ENCODE measurements at places on chromosomes 12 and 14.

GRCh38 chr12:59020073-59020946 is 100.0 kb upstream of the LRIG3 start:
- no peak for DNase-seq

DNA sequence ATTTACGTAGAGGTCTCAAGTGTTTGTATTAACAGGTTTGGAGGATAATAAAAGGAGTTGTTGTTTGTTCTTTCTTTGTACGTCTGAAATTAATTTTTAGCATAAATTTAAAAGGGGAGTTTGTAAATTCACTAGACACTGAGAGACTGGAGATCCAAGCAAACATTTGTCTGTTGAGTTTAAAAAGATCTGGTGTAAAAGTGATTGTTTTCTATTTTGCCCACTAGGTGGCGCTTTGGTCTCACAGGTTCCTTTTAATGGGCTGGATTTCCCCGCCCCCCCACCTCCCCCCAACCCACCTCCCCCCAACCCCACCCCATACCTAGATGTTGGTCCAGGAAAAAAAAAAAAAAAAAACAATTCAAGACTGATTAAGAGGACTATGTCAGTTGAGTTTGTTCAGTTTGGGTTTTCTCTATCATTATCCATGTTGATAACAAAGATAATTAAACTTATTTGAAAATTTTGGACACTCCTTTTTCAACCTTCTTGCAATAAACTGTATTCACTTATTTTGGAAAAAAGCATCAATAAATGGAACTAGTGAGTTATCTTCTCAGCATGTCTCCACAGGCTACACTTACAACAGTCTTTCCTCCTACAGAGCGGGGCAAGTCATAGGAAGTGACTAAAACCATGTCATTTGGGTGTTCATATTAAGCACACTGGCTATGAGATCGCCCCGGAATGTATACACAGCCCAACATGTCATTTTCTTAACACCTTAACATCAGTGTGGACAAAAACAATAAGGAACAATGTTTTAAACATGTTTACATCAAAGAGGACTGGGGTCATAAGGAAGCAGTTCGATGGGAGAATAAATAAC is 841.1 kb downstream of the NRXN3 start:
- DNase-seq: peak; percentile 81

- no peak for DNase-seq
These were observed 211.6 kb downstream of the SLC6A15 start for GRCh38 chr12:84701041-84701440.

- DNase-seq: peak; percentile 93
These were observed 5.4 kb upstream of the RIC8B start for GRCh38 chr12:106769078-106769477.

DNA sequence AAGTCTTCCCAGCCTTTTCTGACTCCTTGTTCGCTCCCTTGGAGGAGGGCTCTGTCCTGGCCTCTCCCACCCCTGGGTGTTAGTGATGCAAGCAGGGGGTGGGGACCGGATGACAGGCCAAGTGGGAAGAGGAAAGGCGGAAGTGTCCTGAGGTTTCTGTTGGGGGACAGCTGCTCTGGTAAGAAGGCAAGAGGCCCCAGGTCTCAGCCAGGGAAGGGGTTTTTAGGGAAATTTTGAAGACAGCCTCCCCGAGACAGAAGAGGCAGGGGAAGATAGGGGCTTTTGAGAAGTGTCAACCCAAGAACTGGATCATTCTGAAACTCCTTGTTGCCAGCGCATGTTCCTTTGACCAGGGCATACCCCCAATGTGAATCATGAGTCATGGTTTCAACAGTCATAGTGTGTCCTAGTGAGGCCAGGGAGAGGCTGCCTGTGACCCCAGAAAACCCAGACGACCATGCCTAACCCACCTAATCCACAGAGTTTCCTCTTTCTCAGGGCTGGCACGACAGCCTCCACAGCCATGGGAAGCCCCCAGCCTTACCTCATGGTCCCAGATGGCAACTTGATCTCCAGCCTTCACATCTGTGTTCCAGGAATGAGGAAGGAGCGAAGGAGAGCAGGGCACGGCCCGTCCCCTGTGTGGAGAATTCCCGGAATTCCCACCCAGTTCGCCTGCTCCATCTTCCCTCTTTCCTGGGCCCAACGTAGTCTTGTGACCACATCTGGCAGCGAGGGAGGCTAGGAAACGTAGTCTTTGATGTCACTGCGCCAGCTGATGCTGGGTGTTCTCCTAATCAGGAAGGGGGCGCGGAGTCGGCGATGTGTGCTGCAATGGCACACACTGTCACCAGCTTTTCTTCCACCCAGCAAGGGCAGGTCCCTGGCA is 4.9 kb upstream of the GPR132 start:
- peak; percentile 70 for DNase-seq

DNA sequence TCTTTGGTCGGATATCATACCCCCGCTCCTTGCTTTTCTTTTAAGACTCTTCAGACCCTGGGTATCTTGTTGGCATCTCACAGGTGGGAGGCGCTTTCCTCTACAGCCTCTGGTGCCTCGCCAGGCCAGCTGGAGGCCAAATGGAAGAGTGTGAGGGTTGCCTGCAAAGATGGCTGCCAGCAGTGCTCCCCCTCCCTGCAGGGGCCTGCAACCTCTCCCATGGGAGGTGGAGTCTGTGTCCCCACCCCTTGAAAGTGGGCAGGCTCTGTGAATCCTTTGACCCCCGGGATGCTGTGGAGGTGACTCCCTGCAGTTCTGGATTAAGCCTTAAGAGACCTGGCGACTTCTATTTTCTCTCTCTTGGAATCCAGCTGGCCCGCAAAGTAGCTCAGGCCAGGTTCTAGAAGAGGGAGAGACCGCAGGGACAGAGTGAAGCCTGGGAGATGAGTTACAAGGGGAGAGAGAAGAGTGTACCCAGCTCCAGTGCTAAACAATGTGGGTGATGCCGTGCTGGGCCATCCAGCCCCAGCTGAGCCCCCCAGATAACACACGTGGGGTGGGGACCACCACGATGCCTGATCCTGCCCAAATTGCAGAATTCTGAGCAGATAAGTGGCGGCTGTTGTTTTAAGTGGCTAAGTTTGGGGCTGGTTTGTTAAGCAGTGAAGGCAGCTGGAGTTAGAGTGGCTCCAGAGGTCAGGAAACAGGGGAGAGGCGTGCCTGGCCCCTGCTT is 37.9 kb upstream of the NCOR2 start:
- no peak for DNase-seq

DNA sequence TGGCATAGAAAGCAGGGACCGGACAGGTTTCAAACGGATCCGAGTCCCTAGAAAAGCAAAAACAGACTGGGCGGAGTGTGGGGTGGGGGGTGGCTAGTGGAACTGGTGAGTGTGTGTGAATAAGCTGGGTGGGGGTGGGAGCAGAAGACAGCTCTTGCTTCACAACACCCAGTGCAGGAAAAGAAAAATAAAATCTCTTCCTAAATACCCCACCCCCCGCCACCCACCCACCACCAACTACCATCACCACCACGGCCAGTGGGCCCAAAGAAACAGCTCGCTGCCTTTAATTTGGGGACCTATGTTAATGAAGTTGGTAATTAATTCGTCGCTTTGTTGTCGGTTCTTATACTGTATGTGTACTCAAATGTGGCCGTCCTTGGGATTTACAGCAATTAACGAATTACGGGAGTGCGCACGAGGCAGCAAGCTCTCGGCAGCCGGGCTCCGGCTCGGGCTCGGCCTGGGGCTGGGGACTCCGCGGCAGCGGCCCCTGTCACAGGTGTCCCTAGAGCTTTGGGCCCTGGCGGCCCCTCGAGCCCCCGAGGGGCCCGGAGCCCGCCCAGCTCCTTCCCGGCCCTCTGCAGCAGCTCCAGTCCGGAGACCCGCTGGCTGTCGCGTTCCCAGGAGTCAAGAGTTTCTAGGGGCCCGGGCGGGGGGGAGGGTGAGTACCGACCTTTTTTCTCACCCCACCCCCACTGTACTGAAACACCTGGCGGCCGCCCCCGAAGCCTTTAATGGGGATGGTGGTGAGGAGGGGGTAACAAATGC is 1.5 kb upstream of the OTX2 start:
- no peak for DNase-seq

- peak; percentile 97 for DNase-seq
These were observed 586 bp downstream of the TTC6 start for GRCh38 chr14:37595809-37596621.

DNA sequence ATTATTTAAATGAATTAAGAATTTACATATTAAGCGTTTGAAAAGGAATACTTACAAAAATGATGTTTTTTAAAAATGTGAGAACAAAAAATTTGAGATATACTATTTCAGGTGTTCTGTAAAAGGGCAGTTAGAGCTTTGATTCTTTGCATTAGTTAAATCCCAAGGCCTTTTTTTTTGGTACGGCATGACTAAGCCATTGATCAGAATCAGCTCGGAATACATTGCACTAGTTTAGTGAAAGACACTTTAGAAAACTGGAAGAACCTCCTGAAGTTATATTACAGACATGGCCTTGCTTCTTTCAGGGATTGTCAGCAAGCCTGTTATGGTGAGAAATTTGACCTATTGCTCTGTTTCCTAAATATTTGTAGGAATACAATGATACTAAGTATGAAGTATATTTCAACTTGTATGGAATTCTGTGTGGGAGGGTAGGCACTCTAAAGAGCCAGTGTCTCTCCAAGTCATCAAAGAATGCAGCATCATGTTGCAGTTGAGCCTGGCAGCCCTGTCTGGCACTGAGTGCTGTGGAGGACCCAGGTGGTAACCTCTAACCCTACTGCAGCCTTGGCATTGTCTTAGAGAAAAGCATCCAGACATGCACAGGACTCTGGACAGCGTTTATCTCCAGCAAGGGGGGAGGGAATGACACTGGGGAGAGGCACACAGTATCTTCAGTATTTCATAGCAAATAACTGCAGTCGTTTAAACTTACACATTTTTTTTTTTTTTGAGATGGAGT is 1.5 kb downstream of the KLC1 start:
- DNase-seq: no peak

GRCh38 chr14:77485256-77485655 is 13.4 kb downstream of the ISM2 start:
- peak; percentile 43 for DNase-seq

DNA sequence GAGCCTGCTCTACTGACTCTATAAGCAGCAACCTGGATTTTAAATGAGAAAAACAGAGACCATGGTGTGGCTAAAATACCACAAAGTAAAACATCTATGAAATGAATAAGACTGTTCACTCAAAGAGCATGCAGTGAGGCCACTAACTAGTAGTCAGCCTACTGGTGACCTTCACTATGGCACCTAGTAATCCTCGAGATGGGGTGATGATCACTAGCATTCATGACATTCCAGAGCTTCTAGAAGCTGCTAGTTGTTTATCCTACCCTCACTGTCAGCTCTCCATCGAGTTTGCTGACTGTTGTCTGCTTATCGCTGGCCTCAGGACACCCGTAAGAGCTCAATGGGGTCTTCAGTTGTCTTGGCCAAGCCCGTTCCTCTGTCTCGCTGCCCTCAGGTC is 13.7 kb downstream of the SPTB start:
- DNase-seq: no peak

- DNase-seq: no peak
These were observed 91.1 kb downstream of the CMKLR1 start for GRCh38 chr12:108248011-108248410.
